GM12878 (cell line): ENCODE measurements at places on chromosomes 12 and 14.

DNA sequence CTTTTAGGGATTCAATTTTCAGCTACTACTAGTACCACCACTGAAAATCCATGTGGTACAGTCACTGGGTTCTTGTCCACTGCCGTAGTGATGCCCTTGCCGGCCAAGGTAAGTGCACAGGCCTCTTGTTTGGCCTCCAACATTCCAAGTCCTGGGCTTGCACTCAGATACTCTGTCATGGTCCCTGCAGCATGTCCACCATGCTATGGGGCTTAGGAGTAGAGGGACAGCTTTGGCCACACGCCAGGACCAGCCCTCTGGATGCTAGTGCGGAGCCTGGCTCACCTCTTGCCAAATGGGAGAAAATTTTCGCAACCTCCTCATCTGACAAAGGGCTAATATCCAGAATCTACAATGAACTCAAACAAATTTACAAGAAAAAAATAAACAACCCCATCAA is 38.6 kb upstream of the APPL2 start:
- DNase-seq: no peak

GRCh38 chr12:6383572-6384498 is at the start of gene LTBR:
LTBR (plus strand) TSS chr12:6384162; CDS start chr12:6384359, 197 bp downstream.
- DNase-seq: no peak

GRCh38 chr12:20525064-20525610 is 156.8 kb downstream of the PDE3A start:
- DNase-seq: no peak

GRCh38 chr14:74756326-74756725 is 6.8 kb upstream of the YLPM1 start:
- DNase-seq: no peak

- no peak for DNase-seq
Measured at GRCh38 chr12:114194956-114195355, 211.0 kb downstream of the TBX5 start.

DNA sequence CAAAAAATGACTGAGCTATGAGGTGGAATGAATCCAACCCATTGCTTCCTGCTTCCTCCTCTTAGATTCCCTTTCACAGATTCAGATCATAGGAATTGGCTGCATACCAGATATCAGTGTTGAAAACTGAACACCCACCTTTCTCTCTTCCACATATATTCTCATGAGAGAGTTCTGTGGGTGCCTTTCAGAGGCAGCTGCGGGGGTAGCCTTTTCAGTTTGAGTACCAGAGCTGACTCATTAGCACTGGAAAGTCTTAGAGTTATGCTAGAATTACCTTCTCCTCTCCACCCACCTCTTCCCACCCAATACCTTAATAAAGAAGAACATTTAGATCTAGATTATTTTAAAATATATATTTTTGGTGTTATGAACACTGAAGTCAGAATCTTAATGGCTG is 495.4 kb upstream of the SEL1L start:
- no peak for DNase-seq

DNA sequence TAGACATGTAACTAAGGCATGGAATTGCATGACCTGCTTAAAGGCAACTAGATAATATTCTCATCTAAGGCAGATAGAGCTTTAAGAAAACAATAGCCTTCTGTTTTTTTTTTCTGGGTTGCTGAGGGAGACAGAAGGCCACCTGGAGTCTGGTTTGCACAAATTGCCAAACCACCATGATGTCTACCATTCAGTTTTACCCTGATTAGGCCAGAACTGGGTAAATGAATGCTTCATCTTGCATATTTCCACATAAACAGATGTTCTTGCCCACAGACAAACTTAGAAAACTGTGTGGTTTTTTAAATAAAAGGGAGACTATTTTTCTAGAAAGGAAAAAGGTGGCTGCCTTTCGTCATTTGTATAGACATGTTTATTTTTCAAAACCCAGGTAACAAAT is 278.7 kb upstream of the PRICKLE1 start:
- no peak for DNase-seq

GRCh38 chr12:11568762-11569478 is 80.6 kb upstream of the ETV6 start:
- peak; percentile 96 for DNase-seq

DNA sequence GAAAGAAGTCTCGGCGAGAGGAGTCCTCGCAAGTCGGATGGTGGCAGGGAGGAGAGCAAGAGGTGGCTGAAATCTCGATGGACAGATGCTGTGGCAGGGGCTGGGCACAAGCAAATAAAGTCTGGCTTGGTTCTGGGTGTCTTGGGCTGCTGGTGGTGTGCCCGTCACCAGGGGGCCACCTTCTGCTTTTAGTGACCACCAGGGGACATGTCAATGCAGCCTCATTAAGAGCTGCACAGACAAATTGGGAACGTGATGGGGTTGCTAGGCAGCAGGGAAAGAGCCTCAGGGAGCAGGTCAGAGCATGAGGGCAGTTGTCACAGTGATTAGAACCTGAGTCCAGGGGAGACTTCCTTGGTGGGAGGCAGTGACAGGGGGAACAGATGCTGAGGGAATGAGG is 44.0 kb downstream of the LRRC74A start:
- no peak for DNase-seq

DNA sequence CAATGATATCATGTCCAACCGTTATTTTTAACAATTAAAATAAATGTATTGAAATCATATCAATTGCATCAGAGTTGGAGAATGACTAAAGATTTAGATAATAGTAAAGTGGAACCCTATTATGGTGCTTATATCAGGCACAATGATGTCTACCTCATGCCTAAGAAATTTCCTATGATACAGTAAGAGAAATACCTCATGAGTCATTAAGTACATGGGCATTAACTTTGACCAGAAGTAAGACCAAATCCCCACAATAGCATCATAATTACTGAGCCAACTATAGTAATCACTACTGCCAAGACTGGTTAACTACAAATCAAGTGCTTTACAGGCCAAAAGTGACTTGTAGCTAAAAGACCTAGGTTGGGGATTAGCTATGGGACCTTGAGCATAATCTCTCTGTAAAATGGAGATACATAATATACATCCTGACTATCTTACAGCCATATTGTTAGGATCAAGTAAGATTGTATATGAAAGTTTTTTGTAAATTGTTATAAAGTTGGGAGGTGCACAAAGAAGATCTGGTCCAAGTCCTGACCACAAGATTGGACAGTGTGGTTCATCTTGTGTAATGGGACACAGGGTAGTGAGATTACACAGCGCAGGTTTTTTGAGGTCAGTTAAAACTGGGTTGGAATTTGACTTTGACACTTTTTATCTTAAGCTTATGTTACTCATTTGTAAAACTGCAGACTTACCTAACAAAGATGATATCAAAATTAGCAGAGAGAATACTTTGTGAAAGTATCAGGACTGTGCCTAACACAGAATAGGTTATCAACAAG is 60.5 kb downstream of the ERGIC2 start:
- DNase-seq: no peak

DNA sequence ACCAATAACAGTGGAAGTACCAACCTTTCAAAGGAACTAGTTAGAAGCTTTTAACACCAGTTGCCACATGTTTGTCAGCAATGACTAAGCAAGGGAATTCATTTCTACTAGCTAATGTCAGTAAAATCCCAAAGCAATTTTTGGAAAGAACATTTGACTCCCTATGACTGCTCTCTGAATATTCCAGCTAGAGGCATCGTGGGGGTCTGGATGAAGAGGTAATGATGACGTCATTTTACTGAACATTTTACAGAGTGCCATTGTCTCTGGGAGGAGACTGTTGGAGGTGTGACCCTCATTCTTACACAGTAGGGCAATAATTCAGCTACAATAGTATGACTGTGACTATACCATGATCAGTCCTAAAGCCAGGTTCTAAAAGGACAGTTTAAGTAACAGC is 204.8 kb downstream of the ITPR2 start:
- no peak for DNase-seq

GRCh38 chr12:26870491-26871419 is 37.8 kb upstream of the ITPR2 start:
- DNase-seq: peak; percentile 35

DNA sequence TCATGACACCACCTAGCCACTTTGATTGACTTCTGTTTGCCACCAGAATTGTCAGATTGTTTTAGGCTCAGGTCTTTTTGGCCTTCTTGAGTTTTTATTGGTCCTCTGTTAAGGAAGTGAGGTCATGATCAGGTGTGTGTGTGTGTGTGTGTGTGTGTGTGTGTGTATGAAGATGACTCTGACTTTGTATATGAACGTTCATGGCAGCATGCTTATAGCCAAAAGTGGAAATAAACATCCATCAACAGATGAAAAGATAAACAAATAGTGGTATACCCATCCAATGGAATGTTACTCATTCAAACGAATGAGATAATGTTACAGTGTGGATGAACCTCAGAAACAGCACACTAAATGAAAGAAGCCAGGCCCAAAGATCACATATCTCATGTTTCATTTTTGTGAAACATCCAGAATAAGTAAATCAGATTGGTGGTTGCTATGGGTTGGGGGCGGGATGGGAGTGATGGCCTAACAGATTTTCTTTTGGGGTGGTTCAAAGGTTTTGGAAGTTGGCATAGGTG is 258.6 kb downstream of the KTN1 start:
- DNase-seq: no peak

DNA sequence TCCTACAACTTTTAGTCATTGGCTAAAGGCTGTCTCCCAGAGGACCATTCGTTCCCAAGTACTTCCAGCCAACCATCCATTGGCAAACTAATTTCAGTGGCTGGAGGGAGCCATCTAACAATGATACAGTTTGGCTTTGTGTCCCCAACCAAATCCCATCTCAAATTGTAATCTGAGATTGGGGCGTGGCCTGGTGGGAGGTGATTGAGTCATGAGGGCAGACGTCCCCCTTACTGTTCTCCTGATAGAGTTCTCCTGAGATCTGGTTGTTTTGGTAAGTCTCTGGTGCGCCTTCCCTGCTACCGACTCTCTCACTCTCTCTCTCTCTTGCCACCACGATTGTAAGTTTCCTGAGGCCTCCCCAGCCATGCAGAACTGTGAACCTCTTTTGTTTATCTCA is 99.7 kb upstream of the FUT8 start:
- no peak for DNase-seq

GRCh38 chr14:101937926-101938767 is 26.2 kb upstream of the DYNC1H1 start:
- DNase-seq: no peak

GRCh38 chr12:54654926-54655325 is 6.8 kb upstream of the DCD start:
- no peak for DNase-seq
